ENCODE measurements at places on chromosomes 2 and 18. TPM values are rescaled to one million over a fixed set of nuclear protein-coding genes. Genes with fewer than 3 reads are reported as not detected.

DNA sequence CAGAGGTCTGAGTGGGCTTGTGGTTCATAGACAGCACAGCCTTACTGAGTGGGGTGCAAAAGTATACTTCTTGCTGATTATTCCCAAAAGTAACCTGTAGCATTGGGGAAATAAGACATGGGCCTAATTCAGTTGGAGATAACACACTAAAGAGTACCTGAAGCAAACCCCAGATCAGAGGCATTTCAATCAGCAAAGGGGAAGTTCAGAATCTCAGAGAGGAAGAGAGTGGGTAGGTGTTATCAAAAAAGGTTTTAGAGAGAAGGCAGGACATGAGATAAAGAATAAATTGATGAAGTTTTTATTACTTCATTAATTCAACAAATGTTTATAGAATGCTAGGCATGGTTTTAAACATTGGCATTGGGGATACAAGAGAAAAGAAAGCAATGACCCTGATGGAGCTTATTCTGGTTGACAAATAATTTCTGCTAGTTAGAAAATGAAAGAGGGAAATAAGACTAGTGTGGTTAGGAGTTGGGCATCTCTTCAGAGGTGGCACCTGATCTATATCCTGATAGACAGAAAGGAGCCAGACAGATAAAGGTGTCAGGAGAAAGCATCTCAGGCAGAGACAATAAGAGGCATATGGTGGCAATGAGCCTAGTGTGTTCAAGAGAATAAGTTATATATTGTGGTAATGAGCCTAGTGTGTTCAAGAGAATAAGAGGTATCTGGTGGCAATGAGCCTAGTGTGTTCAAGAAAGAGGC lies 153.8 kb upstream of the SETBP1 start:
- no peak for DNase-seq

UGT1A6 gene
- 0.39 TPM for total RNA-seq

THSD7B gene
- 1.6 TPM for total RNA-seq

- DNase-seq, result no peak
These were observed 1.7 kb downstream of the SH3RF3 start for GRCh38 chr2:109130723-109130995.

GRCh38 chr2:180781276-180781675 lies 199.1 kb upstream of the UBE2E3 start:
- no peak for DNase-seq

NETO1 gene
- 0.63 TPM for total RNA-seq

FER1L5 gene
- total RNA-seq, result 0.60 TPM

- no peak for DNase-seq
These were observed 22.4 kb downstream of the RAB1A start for GRCh38 chr2:65107530-65107929.

DNA sequence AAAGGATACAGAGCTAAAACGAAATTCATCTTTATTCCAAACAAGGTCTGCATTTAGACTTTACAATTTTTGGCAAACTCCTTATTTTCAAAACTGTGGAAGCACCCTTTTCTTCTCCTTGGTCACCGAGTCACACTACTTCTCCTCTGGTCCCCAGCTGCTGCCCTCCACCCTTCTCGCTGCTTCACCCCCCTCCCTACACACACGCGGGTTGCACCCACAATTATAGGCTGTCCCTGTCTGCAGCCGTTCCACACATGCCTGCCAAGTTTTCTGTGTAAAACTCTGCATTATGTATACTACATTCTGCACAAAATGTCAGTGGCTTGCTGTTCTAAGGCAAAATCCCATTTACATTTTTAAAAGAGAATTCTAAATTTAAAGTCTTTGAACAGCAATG lies 63.5 kb downstream of the PTPN2 start:
- no peak for DNase-seq

DNA sequence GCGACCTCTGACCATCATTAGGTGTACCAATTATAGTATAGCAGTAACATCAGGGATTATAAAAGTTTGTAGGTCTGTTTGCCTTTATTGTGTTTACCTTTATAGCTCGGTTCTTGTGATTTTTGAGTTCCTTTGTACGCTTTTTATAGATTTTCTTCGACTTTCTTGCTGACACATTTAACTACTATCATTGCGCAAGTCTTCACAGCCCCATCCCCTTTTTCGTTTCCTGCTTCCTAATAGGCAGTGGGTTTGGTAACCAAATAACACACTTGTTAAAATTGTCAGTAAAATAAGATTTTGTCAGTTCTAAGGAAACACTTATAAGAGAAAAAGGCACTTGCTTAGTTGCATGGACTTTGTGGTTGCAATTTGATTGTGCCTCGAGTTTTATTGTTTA lies 541.5 kb downstream of the LRP1B start:
- no peak for DNase-seq

- DNase-seq, result no peak
These were observed 56.0 kb downstream of the PARD6G start for GRCh38 chr18:80191264-80191663.

GRCh38 chr2:99072551-99072950 lies 69.0 kb upstream of the C2orf15 start:
- DNase-seq, result no peak

DNA sequence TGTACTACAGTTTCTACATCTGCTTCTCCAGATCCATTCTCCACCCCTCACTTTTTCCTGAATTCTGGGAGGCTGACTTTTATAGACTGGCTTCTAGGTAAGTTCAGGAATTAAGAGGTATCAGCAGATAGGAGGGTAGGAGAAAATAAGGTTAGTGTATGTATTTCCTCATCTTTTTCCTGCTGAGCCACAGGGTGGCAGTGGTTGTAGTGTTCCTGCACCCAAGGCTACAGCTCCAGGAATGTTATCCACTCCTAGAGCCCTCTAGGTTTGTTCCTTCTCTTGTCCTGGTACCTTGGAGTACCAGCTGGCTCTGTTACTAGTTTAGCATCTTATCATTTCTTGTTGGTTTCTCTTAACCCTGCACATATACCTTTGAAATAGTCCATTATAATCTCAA lies 40.7 kb upstream of the C2orf66 start:
- no peak for DNase-seq

GAL3ST2 gene
- 0.21 TPM for total RNA-seq

DNA sequence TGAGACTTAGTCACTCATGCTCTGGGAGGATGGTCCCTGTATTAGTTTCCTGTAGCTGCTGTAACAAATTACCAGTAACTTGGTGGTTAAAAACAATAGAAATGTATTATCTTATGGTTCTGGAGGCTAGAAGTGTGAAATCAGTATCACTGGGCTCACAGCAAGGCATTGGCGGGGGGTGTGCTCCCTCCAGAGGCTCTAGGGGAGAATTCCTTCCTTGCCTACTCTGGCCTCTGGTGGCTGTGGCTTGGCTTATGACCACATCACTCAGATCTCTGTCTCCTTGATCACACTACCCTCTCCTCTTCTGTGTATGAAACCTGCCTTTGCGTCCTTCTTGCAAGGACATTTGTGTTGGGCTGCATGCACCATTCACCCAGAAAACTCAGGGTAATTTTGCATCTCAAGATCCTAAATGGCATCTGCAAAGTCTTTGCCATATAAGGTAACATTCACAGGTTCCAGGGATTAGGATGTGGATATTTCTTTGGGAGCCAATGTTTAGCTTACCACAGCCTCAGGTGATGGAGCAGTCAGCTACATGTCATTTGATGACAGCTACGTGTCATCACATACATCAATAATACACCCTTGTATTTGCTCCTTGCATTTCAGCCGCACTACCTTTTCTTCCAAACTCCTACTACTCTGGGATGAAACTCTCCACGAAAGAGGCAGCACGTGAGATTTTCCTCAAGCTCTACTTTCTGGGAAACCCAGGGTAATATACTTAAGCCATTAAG lies 49.6 kb upstream of the POU3F3 start:
- DNase-seq, result no peak

TDRD15 gene
- 0.30 TPM for total RNA-seq

DNA sequence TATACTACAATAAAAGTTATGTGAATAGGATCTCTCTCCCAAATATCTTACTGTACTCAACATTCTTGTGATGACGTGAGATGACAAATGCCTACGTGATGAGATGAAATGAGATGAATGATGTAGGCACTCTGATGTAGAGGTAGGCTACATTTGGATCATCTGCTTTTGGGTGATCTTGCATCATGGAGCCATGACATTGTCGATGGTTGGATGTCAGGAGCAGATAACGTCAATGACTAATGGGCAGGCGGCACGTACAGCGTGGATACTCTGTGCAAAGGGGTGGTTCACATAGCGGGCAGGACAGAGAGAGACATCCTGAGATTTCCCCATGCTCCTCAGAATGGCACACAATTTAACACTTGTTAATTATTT lies 40.8 kb upstream of the PPP1R1C start:
- DNase-seq, result no peak

- no peak for DNase-seq
These were observed 4.8 kb downstream of the TNP1 start for GRCh38 chr2:216855079-216855478.

GRCh38 chr2:46273225-46273863 lies 23.9 kb upstream of the EPAS1 start:
- no peak for DNase-seq

- DNase-seq, result no peak
These were observed 296.2 kb upstream of the SKOR2 start for GRCh38 chr18:47547539-47548202.

DNA sequence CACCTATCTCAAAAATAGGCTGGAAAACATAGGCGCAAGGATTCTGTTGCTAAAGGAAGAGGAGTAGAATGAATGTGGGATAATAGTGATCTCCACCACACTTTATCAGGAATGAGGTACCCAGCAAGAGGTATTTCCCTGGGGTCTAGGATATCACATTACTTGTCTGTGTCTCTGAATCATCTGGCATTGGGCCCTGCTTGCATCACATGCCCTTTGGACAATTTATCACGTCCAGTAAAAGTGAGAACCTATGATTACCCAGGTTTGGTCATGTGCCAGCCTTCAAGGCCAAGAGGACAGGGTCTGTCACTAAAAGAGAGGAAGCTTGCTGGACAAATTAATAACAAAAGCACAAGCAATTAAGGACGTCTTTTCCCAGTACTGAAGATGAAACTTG lies 11.4 kb upstream of the TRAPPC8 start:
- peak; percentile 30 for DNase-seq

- DNase-seq, result no peak
These were observed 141.4 kb upstream of the LTBP1 start for GRCh38 chr2:32805104-32806095.

FAM228A gene
- total RNA-seq, result 0.90 TPM

LYG2 gene
- not detected for total RNA-seq

DNA sequence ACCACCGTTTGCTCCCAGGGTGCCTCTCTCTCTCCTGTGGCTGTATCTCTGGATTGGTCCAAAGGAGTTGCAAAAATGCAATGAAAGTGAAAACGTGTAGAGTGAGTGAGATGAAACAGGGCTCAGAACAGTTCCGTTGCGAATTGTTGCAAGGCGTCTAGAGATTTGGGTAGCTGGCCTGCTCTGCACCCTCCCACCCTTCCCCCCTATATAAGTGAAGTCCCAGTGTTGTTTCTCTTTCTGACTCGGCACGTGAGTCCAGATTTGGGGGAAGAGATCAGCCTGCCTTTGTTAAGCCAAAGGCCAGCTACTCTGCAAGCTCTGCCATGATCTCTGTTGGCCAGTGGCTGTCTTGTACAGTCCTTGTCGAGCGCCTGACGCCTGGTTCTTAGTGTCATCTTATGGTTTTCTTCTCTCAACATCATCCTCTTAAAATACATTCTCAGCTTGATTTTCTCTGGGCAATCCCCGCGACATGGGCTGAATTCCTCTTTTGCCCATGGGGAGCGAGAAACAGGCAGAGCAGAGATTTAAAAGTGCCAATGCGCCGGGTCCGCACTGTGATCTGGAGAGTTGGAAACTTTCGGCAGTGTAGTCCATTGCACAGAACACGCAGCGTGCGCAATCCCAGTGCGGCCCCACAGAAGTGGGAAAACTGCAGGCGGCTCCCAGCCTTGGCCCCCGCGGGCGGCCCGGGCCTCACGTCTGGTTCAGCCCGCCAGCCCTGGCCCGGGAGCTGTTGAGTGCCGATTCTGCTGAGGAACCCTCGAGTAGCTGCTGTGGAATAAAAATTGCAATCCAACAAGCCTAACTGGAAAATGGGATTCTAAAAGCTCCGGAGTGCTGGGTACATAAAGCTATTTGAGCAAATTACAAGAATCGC lies 9.3 kb downstream of the MEIS1 start:
- DNase-seq, result no peak

- no peak for DNase-seq
These were observed 249.5 kb upstream of the SPHKAP start for GRCh38 chr2:228430986-228431385.

- no peak for DNase-seq
These were observed 48.0 kb downstream of the BCL2L11 start for GRCh38 chr2:111168528-111169239.

RAB27B gene
- 0.22 TPM for total RNA-seq

GRCh38 chr2:174051741-174052583 lies 86.8 kb upstream of the SP3 start:
- no peak for DNase-seq

CNGA3 gene
- 0.30 TPM for total RNA-seq

DNA sequence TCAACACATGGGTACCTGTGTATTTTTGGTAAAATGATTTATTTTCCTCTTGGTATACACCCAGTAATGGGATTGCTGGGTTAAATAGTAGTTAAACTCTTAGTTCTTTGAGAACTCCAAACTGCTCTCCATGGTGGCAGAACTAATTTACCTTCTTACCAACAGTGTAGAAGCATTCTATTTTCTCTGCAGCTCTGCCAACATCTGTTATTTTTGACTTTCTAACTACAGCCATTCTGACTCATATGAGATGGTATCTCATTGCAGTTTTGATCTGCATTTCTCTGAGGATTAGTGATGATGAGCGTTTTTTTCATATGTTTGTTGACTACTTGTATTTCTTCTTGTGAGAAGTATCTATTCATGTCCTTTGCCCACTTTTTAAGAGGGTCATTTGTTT lies 180.6 kb downstream of the FSIP2 start:
- DNase-seq, result no peak

- DNase-seq, result no peak
These were observed 17.3 kb downstream of the BOLA3 start for GRCh38 chr2:74130211-74130995.

DNA sequence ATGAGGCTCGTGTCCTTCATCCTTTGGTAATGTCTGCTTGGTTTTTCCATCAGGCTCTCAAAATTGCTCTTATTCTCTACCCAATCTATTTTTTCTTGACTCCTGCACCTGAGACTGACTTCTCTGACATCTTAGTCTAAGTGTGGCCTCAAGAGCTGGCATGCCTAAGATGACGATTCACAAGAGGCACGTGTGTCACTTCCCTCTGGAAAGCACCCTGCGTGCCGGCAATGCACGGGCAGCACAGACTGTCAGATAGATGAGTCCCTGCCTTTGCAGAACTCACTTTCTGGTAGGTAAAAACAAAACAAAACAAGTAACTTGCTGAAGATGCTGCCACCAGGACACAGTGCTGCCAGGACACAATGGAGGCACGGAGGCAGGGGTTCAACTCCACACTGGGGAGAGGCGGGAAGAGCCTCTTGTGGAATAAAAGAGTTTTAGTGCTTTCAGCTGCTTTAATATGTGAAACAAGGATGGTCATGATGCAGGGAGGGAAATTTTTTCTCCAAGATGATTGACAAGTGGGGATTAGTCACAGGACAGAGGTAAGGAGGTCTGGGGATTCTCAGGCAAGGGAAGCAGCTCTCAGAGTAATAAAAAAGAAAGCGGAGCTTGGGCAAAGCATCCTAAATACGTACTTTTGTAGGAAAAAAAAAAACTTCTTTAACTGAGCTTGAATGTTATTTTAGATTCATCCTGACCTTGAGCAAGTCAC lies 27.3 kb downstream of the CYB5A start:
- DNase-seq, result no peak

- DNase-seq, result no peak
These were observed 28.8 kb downstream of the COLEC12 start for GRCh38 chr18:471716-472115.

DLGAP1 gene
- 1.5 TPM for total RNA-seq

IL37 gene
- not detected for total RNA-seq

AKAIN1 gene
- total RNA-seq, result not detected

GRCh38 chr2:24492421-24493279 lies 1.6 kb downstream of the NCOA1 start:
- no peak for DNase-seq
